ENCODE measurements at places on chromosomes 13 and 19.

- no peak for DNase-seq
Observed at GRCh38 chr19:4369888-4370260, 26.5 kb downstream of the MPND start.

DNA sequence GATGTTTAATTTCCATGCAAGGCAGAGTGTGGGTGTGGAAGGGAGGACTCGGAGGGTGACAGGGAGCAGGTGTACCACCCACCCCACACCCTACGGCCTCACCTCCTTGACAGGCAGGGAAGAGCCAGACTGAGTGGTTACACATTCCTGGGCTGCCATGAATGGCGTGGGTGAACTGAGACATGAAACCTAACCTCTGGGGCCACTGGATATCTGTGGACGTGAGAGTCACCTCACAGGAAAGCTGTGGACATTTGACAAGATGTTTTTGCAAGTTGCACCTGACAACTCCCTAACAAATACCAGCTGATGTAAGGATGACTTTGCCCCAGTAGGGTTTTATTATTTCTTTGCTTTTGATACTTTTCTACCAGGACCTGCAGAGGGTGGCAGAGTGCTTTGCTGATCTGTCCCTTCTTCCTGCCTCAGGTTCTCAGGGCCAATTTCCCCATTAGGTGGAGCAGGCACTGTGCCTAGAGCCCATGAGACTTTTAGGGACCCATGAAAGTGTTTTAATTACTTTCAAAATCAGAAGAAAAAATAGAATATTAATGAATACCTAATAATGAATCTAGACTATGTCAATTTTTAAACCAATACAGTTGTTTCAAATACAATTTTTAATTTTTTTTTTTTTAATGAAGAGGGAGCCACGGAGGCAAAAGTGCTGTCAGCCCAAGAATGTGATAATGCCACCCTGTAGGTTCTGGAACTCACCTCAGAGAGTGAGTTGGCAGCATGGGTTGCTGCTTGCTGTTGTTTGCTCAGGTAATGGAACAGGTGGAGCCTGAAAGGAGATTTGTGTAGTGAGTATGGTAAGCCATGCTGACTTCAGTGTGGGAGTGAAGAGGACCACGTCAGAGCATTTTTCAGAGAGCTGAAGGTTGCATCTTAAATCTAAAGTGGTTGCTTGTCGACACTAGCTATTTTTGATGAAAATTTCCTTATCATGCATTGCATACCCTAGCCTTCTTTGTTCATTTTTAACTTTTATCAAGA, 58.0 kb upstream of the CYSLTR2 start:
- peak; percentile 37 for DNase-seq

DNA sequence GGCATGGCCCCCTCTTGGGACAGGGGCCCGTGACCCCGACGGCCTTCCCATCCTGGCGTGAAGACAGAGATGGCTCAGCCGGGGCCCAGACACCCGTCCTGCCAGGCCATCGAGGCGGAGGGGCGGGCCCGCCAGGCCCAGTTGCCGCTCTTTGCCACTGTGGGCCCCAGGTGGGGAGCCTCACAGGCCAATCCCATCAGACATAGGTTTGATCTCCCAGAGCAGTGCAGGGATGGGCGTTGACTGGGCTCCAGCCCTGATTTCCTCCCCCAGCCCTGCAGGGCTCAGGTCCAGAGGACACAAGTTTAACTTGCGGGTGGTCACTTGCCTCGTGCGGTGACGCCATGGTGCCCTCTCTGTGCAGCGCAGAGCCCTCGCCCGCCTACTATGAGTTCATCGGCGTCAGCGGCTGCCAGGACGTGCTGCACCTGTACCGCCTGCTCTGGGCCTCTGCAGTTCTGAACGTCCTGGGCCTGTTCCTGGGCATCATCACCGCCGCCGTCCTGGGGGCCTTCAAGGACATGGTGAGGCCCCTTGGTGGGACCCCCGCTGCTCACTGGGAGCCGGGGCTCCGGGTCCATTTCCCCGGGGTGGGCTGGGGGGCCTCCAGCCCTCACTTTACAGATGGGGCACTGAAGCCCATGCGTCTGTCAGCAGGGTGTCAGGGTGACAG, 42.4 kb downstream of the TMEM255B start:
- no peak for DNase-seq

DNA sequence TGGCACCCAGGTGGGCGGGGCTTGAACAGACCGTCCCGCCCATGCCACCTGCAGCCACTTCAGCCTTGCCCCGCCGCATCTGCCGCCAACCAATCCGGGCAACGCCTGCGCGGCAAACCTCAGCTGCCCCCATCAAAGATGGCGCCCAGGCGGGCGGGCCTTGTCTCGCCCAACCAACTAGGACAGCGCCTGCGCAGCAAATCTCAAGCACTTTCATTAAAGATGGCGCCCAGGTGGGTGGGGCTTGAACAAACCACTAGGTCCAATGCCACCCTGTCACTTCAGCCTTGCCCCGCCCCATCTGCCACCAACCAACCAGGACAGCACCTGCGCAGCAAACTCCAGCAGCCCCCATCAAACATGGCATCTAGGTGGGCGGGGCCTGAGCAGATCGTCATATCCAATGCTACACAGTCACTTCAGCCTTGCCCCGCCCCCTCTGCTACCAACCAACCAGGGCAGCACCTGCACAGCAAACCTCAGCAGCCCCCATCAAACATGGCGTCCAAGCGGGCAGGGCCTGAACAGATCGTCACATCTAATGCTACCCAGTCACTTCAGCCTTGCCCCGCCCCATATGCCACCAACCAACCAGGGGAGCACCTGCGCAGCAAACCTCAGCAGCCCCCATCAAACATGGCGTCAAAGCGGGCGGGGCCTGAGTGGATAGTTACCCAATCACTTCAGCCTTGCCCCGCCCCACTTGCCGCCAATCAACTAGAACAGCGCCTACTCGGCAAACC, 1.4 kb downstream of the PEG3 start:
- no peak for DNase-seq
